H9 (cell line): ENCODE measurements at places on chromosomes 4 and X. TPM values are rescaled to one million over a fixed set of nuclear protein-coding genes. Genes with fewer than 3 reads are reported as not detected.

DNA sequence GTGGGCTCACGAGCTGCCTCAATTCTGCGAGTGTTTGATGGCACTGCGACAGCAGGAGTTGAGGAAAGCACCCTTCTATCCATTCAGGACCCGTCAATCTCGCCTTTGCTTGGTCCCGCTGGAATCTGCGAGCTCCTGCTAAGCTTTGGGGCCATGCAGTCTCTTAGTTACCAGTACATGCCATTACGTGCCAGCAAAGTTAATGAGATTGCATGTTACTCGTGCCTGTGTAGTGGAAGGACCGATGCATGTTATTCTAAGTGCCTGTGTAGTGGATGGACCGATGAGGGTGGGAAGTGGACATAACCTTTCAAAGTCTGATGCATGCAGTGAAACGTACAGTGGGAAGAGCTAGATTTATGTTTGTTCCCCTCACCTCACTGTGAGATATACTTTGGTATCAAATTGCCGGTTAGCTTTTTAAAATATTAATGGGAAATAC lies 569 bp downstream of the RPS3A start:
- DNase-seq, result no peak

GRCh38 chr4:52704133-52704532 lies 45.0 kb upstream of the USP46 start:
- DNase-seq, result no peak

- DNase-seq, result no peak
These were observed 34.8 kb downstream of the KLHL5 start for GRCh38 chr4:39096847-39097246.

PDGFC gene
- total RNA-seq, result 3.9 and 4.5 TPM in 2 replicates

DNA sequence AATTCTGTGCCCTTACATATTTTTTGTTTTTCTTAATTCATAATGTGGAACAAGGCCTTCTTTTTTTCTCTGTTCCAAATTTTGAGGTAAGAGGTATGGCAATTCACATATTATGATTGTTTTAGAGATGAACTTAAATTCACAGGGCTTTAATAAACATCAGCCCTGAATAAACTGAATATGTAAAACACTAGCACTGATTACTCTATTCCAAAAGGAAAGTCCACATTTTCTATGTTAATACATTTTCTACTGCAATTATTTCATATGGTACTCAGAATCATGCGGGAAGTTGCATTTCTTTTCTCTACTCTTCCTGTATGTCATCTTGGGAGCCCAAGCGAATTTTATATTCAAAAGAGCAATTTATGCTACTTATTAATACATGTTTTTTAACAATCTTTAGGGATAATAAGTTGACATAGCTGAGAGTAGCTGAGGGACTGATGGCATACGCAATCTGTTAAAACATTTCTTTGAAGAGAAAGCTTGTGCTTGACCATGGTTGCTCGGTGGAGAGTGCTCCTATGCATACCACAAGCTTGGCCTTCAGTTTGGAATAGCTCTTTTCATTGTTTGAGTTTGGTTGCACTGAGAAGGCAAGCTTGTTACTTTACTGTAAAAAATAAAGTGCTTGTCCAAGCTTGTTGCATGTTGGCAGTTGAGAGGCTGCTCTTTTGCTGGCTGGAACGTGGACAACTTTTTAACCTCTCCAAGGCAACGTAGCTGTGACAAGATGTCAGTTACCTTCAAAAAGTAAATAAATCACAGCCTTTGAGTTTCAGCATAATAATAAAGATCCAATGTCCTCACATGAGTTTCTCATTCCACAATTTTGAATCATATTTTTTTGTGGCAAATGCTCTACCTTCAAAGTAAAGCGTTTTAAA lies 196.3 kb upstream of the SPRY1 start:
- DNase-seq, result no peak

- DNase-seq, result no peak
These were observed 66.9 kb downstream of the KLHL13 start for GRCh38 chrX:118049713-118050112.

CRLF2 gene
- not detected in 2 replicates for total RNA-seq

DNA sequence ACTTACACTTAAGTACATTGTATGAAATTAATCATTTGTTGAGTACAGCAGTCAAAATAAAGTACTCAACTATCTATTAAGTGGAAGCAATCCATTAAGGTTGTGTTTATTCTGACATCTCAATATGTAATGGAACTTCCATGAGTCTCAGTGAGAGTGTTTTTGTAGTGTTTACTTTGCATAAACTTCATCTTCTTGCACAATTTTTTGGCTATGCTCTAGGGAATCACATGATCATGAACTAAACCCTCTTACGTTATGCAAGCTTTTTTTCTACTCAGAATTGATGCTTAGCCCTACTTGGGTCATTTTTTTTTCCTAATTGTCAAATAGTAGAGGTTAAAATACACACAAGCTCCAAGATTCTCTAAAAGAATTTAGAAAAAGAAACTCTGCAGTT lies 21.1 kb upstream of the PIGA start:
- no peak for DNase-seq

- no peak for DNase-seq
These were observed 177.0 kb upstream of the RASGEF1B start for GRCh38 chr4:81648576-81649275.

DNA sequence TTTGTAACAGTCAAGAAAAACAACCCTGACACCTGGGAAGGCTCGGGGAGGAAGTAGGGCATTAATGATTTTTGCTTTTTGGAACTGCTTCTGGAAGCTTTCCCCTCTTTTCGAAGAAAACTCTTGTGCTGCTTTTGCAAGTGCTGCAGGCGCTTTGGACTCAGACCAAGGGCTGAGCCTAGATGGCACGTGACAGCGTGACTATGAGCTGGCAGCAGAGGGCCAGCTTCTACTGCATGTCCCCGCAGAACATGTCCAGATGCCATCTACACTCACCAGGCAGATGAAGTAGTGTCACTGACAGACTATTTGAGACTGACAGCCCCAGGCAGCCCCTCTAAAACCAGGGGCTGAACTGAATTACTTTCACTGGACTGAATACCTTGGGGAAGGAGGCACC lies 6.2 kb downstream of the NR0B1 start:
- DNase-seq, result no peak

DNA sequence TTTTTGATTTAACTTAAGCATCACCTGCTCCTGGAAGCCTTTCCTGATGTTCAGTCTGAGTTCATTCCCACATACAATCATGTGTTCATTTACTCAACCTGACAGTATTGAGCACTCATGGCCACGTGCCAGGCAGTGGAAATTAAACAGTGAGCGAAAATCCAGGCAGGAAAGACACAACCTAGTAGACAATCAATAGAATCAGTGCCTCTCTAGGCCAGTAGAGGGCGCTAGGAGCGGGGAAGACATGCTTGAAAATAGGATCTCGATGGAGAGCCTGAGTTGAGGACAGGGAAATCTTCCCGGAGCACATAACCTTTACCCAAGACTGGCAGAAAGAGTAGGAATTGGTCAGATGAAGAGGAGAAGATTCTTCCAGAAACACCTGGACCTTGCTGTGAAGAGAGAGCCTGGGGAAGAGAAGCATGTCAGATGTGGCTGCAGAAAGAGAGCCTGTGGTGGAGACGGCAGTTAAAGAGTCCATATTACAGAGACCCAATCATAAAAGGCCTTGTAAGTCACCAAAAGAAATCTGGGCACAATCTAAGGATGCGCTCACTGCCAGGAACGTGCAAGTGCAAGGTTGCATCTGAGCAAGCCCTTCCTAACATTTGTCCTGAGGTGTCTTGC lies 103.5 kb downstream of the LDB2 start:
- peak; percentile 74 for DNase-seq

DNA sequence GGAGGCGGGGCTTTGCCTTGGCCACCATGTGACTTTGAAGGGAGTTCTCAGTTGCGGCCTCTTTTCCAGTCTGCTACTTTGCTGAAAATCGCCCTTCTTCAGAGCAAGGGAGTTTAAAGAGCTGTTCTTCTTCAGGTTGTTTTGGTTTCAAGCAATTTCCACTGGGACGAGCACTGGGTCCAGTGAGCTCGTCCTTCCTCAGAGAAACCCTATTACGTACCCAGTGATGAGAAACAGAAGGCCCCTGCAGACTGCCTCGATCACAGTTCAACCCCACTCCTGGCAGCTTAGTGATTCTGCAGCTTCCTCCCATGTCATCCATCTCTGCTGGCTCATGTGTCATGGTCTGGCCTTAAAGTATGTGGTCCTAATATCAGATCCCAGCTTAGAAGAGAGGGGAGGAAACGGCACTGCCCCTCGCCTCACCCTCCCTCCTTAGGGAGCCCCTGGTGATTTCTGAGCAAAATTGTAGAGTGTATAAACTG lies 7.8 kb upstream of the FAM149A start:
- DNase-seq, result no peak

DNA sequence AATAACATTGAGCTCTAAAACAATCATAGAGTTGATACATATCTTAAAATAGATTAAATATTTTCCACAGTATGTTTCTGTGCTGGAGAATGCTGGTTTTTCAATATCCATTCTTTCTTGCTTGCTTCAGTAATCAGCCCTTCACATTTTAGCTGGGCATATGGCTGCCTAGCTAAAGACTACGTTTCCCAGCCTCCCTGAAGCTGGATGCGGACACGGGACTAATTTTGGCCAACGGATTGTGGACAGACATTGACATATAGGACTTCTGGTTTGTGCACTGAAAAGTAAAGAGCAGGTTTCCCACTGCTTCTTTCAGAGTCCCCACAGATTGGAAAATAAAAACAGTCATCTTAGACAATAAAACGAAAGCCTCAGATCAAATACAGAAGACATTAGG lies 97.3 kb downstream of the COL25A1 start:
- no peak for DNase-seq

- DNase-seq, result no peak
These were observed 21.0 kb upstream of the RASGEF1B start for GRCh38 chr4:81492606-81493230.

DNA sequence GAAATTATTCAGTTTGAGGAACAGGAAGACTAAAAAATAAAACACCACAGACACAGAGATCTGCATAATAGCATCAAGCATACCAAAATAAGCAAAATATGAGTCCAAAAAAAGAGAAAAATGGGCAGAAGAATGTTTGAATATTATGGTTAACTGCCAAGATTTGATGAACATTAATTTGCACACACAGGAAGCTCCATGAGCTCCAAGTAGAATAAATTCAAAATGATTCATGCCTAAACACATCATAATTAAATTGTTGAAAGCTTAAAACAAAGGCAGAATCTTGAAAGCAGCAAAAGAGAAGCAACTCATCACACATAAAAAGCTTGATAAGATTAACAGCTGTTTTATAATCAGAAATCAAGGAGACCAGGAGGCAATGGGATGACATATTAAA lies 156.6 kb upstream of the ARSJ start:
- no peak for DNase-seq

BOD1L1 gene
- 32.7 and 37.8 TPM in 2 replicates for total RNA-seq

- DNase-seq, result no peak
These were observed 14.2 kb downstream of the FLNA start for GRCh38 chrX:154360155-154360713.

DNA sequence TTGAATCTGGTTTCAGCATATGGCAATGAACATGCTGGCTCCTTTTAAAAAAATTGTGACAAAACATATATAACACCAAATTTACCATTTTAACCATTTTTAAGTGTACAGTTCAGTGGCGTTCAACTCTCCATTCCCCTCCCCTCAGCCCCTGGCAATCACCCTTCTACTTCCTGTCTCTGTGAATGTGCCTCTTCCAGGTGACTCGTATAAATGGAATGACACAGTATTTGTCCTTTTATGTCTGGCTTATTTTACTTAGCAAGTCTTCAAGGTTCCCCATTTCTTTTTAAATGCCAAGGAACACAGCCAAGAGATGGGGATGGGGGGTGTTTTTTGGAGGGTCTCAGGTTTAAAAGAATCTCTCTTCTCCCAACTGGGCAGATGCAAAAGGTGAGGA lies 35.4 kb upstream of the BCLAF3 start:
- no peak for DNase-seq

DNA sequence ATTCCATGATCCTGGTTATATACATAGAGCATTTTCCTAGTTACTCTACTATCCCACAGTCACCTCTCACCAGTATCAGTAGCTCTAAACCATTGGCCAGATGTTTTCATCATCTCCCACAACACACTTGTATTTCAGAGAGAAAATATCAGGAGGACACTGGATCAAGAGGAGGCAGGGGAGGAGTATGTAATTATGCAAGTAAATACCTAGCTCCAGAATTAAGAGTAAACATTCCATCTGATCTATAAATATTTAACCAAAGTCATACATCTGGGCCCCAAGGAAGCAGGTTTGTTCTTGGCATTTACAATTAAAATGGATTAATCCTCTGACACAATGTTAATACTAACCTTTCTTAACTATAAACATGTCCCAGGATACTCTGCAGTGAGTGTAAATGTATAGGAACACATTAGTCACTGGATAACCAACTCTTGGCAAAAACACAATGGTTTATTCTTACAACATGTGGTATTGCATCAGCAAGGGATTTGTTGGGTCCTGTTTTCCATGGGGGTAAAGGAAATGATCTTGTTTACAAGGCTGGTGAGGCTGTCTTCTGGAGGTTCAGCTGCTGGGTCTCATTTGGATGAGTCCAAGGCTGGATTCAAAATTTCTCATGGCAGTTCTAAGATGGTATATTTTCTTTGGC lies 170.1 kb downstream of the ATG4A start:
- no peak for DNase-seq

DNA sequence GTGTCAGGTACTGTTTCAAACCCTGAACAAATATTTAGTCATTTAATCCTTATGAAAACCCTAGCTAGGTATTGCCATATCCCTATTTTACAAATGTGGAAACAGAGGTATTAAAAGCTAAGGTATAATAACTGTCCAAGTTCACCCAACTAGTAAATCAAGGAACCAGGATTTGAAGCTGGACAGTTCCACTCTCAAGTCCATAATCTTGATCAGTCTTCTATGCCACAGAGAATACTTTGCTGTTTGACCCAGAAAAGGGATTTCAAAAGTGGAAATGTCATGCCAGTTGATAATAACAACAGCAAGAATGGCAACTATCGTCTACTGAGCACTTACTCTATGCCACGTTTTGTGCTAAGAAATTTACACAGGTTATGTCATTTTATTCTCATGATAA lies 90.4 kb upstream of the KIT start:
- DNase-seq, result no peak

DNA sequence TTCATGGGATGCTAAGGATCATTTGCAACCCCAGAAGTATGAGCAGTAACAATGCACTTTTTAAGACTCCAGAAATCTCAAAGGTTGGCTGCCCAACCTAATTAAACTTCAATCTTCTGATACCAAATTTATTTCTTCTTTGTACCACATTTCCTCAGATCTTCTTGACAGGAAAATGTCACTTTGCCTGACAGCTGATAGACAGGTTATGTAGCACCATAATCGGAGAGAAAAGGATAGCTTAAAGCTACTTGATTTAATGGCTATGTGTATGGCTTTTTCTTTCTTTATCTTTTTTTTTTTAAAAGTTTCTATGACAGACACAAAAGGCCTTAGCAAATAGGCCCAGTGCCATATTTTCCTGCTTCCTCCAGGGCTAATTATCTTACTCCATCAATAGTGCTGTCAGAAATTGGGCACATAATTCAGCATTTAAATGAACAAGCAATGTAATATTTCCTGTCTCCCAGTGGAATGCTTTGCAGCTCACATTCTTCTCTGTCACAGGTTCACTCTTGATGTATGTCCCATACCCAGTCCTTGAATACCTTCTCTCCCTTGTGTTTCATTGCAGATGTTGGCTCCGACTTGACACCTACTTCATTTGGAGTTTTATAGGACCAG lies 795.7 kb downstream of the ADGRL3 start:
- no peak for DNase-seq

GRCh38 chrX:103883533-103883932 lies 51.5 kb upstream of the RAB9B start:
- no peak for DNase-seq

UBE2K gene
- total RNA-seq, result 151 TPM in 2 replicates

DMRTC1 gene
- not detected in 2 replicates for total RNA-seq

GLUD2 gene
- 0.99 and 1.0 TPM in 2 replicates for total RNA-seq
